Cerebellar nuclear complex (tissue), 1 donor: ENCODE measurements at places on chromosomes 2 and 18.

DNA sequence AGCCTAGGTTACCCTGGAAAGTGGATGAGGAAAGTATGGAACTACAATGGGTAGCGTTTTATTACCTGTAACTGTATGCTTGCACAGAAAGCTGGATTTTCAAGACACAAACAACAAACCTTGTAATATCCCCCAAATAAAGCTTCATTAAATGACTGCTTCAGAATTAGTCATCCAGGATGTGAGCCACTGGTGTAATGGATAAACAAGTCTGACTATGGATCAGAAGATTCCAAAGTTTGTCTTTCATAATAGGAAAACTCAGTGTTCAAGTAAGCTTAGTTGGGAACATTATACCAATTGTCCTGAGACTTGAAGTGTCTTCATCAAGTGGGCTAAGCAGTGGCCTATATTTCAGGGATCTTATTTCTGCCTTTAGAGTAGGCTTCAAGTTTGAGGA lies 518.8 kb downstream of the LRP1B start:
- no peak for DNase-seq

DNA sequence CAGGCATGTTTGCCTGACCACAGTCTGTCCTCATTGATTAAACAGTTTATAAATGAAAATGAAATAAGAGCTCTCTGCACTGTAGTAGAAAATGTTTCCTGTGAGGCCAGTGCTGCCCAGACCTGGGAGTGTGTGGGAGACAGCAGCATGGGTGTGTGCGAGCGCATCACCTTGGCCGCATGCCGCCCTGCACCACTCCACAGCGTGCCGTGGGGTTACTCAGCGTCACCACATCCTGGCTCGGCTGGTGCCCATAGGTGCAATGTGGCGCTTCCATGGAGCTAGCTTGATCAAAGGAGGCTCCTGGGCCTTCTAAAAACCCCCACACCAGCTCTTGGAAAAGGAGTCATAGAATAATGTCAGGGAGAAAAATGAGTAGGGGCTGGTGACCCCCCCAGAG lies 76.0 kb upstream of the EPC2 start:
- no peak for DNase-seq

- DNase-seq: no peak
Measured at GRCh38 chr2:50443288-50443687, 588.6 kb downstream of the NRXN1 start.

- no peak for DNase-seq
Measured at GRCh38 chr2:131122496-131122895, 17.4 kb downstream of the PLEKHB2 start.

DNA sequence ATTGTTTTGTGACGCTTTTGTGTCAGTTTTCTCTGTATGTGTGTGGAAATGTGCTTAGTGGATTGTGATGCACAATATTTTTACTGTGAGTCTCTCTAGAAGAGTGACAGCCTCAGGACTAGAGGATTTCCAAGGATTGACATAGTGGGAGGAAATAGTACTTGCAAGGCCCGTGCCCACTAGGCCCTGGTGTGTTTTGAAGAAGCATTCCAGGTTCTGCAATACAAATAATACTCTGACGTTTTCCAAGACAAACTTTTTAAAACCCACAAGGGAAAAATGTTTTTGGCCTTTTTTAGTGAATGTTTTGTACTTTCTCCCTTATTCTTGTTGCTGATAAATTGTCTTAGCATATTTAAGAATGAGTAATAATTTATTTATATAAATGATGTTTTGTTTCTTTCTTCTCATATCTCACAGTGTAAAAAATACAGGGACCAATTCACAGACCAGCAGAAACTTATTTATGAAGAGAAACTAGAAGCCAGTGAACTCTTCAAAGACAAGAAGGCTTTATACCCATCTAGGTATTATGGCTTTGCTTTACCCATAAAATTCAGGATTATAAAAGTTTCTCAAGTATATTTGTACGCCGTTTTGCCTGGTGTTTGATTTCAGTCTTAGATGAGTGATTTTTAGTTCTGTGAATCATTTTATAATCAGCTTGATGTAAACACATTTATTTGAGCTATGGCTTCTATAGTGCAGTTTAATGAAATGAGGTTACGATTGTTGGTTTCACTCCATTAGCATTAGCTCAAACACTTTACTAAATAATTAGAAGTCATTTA lies 165.6 kb downstream of the MYO1B start:
- DNase-seq: no peak

DNA sequence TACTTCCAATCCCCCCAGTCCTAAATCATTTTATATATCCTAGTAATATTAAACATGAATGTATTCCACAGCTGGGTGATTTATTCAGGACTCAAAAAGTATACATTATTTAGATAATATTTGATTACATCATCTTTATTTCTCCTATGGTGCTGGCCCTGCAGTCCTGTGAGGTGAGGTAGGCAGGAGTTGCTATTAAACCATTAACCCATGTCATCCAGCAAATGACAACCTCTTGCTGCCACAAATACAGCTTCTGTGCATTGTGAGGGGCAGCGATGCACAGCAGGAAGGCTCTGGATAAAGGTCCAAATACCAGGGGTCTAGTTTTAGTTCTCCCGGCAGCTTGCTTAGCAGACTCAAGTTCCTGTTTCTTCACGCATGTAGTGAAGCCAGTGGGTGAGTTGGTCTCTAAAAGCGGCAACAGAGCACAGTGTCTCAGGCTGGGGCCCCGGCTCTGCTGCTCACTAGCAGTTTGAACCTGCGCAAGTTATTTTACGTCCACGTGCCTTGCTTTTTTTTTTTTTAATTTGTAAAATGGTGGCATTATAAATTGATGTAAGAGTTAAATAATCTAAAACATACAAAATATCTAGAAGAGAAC lies 36.1 kb downstream of the INSIG2 start:
- DNase-seq: no peak

- DNase-seq: no peak
Measured at GRCh38 chr18:74291472-74291770, 342 bp downstream of the CYB5A start.

DNA sequence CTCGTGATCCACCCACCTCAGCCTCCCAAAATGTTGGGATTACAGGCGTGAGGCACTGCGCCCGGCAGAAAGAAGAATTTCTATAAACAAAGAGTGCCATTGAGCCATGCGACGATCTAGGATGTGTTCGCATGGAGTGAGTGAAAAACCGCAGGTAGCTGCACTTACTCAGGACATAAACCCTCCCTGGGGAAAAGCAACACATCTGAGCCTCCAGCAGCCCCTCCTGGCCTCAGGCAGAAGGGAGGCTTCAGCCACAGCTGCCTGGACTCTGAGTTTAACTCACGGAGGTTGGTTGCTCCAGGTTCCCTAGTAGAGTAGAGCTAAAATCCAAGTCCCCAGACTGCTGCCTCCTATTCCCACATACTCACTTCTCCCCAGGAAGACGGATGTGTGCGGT lies 11.3 kb upstream of the STK25 start:
- no peak for DNase-seq

DNA sequence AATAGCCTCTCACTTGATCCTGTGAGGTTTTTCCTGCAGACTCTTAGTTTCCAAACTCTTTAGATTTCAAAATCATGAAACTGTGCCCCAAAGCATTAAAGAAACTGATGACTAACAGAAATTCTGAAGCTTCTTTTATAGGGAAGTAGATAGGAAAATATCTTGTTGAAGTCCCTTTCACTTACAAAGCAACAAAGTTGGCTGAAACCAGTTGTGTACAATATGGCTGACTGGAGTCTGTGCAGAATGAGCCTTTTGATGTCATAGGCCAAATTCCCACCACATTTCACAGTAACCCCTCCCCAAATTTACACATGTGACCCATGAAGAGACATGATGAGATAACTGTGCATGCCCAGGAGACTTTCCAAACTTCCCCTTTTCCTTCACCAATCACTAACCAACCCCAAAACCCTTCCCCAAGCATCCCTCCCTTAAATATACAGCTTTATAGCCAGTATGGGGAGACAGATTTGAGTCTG lies 61.7 kb upstream of the NCK2 start:
- no peak for DNase-seq

DNA sequence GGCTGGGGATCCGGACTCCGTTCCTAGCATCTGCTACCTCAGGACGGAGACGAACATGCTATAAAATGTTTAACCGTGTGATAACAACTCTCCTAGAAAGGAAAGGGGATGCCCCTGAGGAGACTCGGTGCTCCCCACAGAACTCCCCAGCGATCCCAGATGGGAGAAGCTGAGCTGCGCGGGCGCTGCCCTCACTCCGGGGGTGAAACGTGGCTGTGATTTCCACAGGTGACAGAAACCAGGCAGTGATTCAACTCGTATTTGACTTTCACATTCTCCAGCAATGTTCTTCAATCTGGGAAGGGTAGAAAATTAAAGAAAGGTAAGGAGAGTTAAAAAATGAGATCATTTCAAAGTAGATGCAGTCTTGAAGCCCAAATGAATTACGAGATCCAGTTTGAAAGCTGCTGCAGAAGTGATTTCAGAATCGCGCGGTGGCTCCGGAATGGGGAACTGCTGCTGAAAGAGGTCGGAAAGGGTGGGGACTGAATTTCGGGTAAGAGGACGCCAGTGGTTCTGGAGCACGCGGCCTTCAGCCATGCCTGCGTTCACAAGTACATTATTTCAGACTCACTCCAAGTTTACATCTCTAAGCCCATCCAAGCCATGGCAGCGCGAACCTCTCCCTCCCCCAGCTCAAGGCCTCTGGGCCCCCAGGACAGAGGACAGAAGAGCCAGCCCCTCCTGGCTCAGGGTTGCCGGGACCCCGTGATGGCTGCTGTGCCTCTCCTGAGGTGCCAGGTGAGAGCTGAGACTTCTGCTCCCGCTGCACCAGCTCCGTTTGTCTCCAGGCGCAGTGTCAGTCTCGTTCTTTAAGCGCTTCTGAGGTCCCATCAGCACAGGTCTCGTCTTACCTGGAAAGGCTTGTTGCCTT lies 39.5 kb downstream of the ADNP2 start:
- DNase-seq: no peak

DNA sequence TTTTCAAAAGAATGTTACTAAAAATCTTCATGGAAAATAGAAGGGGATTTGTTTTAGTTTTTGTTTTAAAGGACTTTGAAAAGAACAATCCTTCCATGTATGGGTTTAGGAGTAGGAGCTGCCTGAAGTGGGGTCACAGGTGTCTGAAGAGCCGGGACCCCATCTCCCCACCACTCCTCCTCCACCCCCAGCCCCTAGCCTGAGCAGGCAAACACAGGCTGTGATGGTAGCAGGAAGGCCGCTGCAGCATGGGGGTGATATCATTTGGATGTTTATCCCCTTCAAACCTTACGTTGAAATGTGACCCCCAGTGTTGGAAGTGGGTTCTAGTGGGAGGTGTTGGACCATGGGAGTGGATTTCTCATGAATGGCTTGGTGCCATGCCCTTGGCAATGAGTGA lies 93.0 kb downstream of the ZBTB7C start:
- no peak for DNase-seq

GRCh38 chr2:123127236-123127635 lies 897.9 kb upstream of the CNTNAP5 start:
- no peak for DNase-seq

GRCh38 chr2:66186537-66186936 lies 248.4 kb upstream of the MEIS1 start:
- DNase-seq: no peak

DNA sequence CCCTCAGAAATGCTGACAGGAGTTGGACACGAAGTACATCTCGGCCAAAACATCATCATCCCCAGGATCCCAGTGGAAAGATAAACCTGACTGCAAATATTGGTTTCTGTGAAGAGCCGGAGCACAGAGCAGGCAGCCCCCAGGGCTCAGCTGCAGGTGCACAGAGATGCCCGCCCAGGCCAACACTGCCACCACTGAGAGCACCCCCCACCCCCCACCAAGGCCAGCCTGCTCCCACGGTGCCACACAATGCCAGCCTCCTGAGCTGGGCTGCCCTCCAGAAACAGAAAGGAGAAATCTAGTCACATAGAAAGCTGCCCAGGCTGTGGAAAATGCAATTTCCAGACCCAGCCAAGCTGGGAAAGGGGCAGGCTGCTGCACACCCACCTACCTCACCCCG lies 71.7 kb downstream of the GALNT14 start:
- DNase-seq: no peak

GRCh38 chr2:54969295-54969939 lies 80.8 kb downstream of the RTN4 start:
- no peak for DNase-seq

DNA sequence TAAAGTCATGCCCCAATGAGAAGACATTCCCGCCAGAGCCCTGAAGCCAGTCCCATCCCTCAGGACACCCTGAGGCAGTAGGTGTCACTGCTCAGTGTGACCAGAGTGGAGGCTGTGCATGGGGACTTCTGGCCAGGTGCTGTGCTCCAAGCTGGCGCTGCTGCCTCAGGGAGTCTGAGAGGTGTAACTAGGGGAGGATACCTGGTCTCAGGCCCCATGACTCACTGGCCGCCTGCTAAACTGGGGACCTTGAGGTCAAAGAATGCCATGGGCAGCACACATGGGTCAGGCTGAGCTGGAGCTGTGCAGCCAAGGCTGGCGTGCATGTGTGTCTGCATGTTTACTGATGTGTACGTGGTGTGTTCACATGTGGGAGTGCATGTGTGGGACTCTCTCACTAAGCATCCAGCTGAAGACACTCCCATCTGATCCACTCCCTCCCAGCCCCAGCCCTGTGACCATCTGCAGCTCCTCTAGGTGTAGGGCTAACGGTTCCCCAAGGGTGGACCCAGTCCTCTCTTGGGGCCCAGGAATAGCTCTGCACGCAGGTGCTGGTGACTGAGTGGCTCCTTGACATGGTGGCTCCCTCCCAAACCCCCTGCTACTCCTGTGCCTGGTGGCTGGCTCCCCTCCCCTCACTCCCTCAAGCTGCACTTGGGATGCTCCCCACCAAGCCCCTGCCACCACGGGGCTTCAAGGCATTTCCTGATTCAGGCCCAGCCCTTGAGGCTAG lies 16.5 kb downstream of the HS6ST1 start:
- no peak for DNase-seq

DNA sequence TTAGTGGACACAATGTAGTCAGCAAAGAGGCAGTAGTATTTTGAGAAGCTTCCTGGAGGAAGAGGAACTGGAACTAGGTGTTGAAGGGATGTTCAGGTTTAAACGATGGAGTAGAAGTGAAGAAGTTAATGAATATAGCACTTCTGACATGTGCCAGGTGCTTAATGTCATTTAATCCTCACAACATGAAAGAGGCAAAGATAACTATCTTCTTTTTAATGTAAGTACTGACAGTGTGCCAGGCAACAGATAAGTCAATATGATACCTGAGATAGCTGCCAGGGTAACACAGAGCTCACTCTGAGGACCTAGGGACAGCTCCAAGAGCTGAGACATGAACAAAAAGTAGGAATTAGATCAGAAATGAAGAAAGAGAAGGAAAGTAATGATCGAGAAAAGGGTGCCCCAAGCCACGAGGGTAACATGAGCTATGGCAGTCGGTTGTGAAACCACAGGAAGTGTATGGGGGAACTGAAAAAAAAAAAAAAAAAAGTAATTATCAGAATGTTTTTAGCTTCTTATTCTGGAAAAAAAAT lies 140.7 kb downstream of the RNF144A start:
- no peak for DNase-seq

- DNase-seq: no peak
Measured at GRCh38 chr18:52227536-52227935, 112.5 kb upstream of the DCC start.

GRCh38 chr18:478681-479080 lies 21.8 kb downstream of the COLEC12 start:
- DNase-seq: no peak

GRCh38 chr2:84906900-84907714 lies 1.7 kb downstream of the TMSB10 start:
- DNase-seq: no peak
